ENCODE measurements at places on chromosomes 3 and 15.
A peak's percentile ranks its signal among the peaks of the same experiment; 100 is the strongest.

GRCh38 chr15:64426845-64427465 lies 33.4 kb upstream of the ZNF609 start:
- peak; percentile 45 for DNase-seq

DNA sequence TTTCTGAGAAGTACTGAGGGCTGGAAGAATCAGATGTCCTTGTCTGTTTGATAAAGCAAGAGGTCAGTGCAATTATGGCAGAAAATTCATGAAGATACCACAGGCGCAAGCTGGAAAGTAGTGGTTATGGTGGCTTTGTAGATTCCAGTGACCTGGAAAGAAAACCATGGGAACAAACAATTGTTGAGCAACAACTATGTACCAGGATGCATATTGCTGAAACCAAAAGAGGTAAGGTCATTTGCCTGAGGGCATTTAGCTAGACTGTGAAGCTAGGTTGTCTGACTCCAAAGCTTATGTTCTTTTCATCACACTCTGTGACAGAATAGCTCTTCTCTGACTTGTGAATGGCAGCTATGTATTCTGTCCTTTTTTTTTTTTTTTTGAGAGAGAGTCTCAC lies 74.0 kb downstream of the B3GALNT1 start:
- no peak for DNase-seq

GRCh38 chr15:86489981-86490380 lies 410.3 kb downstream of the AGBL1 start:
- DNase-seq: no peak

GRCh38 chr15:63035977-63036376 lies 6.6 kb upstream of the TPM1 start:
- no peak for DNase-seq

- DNase-seq: no peak
Observed at GRCh38 chr3:70298385-70298784, 14.1 kb downstream of the MDFIC2 start.

- no peak for DNase-seq
Observed at GRCh38 chr15:45128971-45129639, 574 bp downstream of the DUOXA1 start.

DNA sequence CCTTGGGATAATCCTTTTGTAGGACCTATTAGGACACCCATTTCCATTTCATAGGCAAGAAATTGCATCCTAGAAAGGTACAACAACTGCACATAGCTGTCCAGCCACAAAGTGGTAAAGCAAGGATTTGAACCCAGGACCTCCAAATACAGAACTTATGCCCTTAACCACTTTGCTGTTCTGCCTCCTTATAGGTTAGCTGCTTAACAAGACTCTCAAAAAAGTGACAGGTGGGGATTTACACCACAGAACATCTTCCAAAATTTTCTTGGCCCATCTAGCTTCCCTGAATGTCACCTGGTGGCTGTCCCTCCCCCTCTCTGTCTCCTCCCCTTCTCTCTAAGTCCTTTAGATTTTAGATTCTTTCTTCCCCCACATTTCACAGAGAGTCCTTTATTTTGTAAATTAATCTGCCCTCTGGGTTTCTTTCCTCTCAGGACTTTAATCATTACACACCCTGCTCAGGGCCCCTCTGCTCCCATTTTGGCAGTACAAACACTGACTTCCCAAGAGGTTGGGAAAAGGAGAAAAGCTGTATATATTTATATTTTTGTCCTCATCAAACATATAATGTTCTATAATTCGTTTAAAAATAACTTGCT lies 120.6 kb downstream of the CPNE4 start:
- no peak for DNase-seq

DNA sequence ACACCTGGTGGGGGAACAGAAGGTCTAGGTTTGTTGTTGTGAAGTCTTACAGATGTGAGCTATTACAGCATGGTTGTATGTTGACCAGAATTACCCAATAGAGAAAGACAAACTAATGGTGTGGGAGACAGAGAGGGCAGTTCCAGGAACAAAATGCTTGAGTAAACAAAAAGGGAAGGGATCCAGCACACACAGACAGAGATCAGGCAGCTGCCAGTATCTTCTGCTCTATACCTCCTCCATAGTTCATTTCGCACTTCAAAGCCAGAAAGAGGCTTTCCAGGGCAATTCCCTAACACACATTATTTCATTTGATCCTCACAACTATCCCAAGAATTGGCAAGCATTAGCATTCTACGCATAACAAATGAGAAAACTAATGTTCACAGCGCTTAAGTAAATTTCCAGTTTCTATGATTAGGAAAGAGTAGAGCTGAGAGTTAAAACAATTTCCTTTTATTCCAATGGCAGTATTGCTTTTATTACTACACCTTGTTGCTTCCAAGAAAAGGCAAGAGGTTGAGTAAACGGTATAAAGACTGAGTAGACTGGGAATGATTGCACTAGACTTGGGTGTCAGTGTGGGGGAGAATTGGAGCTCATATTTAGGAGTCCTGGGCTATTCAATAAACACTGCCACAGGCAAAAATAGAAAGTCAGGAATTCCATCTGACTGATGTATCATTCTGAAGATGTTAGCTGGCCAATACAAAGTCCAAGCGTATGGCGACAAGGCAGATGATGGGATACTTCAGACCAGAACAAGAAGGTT lies 39.7 kb upstream of the ZNF280D start:
- peak; percentile 72 for DNase-seq

GRCh38 chr15:32829436-32829835 lies 111.6 kb downstream of the GREM1 start:
- peak; percentile 90 for DNase-seq
